K562 (cell line): ENCODE measurements at places on chromosomes 6 and 20. TPM values are rescaled to one million over a fixed set of nuclear protein-coding genes. Genes with fewer than 3 reads are reported as not detected.
A peak's percentile ranks its signal among the peaks of the same experiment; 100 is the strongest.

Gene METTL24
- not detected in 2 replicates for total RNA-seq

GRCh38 chr6:79954849-79955248, 7.5 kb upstream of the ELOVL4 start:
- no peak for DNase-seq

Gene TMEM217
- 1.9 and 2.0 TPM in 2 replicates for total RNA-seq

Gene ALDH8A1
- total RNA-seq = 0.16 and 0.18 TPM in 2 replicates

Gene LIME1
- total RNA-seq = 9.3 and 10.2 TPM in 2 replicates

- no peak for DNase-seq
Observed at GRCh38 chr6:5878792-5879191, 127.9 kb downstream of the NRN1 start.

DNA sequence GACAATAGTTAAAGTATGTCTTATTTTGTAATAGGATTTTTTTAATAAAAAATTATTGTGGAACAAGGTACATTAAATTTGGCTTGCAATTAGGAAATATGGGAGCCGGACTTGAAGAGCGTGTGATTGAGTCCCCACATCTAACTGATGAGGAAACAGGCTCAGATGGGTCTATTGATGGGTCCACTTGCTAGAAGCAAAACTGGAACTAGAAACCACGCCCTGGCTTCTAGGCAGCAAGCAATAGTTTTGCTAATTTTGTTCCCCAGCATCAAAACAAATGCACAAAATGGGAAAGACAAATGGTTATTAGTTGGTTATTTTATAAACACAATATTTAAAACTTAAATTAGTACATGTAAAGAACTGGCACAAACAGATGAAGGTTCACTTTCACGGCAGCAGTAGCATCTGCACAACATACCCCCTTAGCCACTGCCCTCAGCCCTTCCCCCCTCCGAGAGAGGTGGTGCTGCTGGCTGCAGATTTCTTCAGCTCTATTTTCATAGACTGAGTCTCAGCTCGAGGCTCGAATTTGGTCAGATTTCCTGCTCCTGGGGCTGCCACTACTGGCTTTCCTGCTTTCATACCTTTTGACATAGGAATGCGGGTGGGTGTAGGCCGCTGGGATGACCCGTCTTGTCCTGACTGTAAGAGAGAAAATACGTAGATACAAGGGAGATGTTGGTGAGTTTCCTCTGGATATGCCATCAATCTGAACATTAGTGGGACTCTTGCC, 23.8 kb upstream of the TMEM30A start:
- DNase-seq = no peak

DNA sequence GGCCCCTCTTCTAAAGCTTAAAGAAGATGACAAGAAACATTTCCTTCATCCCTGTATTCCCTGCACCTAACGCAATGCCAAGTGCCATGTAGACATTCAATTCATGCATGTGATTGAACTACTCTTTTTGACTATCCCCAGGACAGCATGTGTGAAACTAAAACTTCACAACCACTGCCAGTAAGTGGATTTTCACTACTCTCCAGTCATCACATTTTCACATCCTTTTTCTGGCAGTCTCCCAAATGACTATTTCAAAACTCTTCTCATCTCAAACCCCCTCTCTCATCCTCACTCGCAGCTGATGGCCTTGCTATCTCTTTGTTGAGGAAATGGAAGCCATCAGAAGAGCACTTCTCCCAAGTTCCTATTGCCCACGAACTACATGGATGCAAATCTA, 122.6 kb downstream of the OPRM1 start:
- no peak for DNase-seq

DNA sequence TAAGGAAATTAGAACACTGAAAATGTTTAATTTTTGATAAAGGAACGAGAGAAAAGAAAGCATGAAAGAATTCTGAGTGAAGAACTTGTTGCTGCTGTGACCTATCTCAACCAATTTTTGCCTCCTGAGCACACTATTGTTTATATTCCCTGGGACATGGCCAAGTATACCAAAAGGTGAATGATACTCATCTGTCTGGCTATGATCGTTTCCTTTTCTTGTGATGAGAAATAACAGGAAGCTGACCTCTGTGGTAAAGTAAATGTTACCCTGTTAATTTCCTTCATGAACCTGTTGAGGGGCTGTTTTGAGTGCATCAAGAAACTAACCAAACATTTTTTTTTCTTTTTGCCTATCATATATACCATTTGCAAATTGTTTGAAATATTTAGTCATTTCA, 69.1 kb downstream of the FIG4 start:
- DNase-seq = no peak

DNA sequence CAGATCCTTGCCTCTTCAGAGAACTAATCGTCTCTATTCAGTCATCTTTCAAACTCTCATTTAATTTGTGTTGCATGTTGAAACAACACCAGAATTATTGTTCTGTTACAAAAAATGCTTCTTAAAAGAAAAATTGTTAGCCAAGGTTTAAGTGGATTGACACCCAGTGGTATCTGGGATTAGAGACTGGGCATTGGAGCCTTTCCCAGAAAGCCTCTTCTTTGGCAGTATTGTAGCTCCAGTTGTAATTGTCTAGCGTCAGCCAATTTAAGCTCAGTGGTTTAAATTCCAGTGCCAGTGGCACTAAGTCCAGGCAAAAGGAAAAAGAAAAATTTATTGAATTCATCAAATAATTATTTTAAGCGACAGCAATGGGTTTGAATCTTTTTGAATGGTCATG, 801 bp downstream of the CCDC28A start:
- DNase-seq = no peak

DNA sequence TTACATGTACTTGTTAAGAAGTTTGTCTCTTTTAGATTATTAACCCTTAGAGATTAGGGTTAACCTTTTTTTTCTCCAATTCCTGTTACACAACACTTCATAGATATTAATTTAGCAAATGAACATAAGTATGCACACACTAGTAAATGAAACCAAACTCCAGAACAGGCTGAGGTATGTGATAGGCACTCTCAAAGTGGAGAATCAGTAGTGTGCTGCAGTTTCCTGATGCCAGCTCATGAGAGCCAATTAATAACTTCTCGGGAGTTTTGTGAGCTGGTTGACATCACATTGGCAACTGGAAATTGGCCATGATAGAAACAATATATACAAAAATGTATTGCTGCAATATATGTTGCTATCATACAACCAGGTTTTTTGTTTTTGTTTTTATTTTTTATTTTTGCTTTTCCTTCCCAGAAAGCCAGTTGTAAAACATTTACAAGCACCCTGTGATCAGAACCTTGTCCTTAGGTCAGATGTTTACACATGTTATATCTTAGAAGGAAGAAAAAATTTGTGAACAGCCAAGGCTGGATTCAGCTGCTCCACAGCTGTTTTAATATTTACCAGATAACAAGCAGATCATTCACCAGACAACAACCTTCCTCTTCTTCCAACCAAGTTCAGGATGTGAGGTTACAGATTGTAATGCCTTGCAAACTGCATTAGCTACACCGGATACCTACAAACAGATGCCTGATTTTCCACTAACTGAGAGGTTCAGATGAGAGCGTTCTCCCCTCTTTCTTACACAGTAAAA, 42.4 kb upstream of the ECHDC1 start:
- no peak for DNase-seq

GRCh38 chr6:123997223-123997622, 193.6 kb downstream of the NKAIN2 start:
- DNase-seq = peak; percentile 3

- DNase-seq = no peak
Observed at GRCh38 chr6:36976007-36976264, 10.1 kb downstream of the MTCH1 start.

- DNase-seq = no peak
Observed at GRCh38 chr20:46826343-46826984, 68.2 kb upstream of the EYA2 start.

Gene MYLK2
- total RNA-seq = 0.25 and 0.53 TPM in 2 replicates

Gene OXT
- total RNA-seq = not detected in 2 replicates

GRCh38 chr6:168585441-168585840, 144.5 kb downstream of the SMOC2 start:
- DNase-seq = no peak

DNA sequence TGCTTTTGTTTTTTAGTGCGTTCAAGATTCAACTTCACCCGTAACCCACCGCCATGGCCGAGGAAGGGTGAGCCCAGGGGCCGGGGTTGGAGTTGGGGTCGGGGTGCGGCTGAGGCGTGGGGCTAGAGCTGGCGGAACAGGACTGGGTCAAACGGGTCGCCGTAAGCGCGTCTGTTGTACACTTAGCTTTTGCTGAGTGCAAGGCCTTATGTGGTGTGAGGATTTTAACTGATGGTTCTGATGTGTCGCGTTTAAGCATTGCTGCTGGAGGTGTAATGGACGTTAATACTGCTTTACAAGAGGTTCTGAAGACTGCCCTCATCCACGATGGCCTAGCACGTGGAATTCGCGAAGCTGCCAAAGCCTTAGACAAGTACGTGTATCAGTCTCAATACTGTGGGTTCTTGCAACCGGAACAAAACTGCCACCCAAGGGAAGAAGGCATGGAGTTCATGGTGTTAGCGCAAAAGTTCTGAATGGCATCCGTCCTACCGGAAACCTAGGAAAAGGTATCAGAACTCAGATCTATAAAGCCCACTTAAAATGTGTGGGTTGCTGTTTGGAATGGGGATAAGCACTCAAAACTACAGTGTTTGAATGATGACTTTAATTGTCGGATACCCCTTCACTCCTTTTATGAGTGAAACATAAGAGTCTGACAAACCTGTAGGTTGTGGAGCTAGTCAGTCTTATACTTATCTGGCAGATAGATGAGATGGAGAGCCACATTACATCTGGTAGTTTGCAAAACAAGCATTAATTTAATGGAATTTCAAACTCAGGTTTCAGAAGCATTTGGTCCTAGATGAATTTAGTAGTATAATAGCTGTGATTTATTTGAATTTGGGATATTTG, 574 bp downstream of the RPS12 start:
- peak; percentile 50 for DNase-seq

Gene RGS19
- total RNA-seq = 20.7 and 21.0 TPM in 2 replicates

GRCh38 chr6:30155520-30156261, 5.3 kb downstream of the TRIM10 start:
- DNase-seq = no peak

Gene GPLD1
- 0.96 and 1.2 TPM in 2 replicates for total RNA-seq

Gene GNAS-AS1
- total RNA-seq = 1.2 and 1.3 TPM in 2 replicates

DNA sequence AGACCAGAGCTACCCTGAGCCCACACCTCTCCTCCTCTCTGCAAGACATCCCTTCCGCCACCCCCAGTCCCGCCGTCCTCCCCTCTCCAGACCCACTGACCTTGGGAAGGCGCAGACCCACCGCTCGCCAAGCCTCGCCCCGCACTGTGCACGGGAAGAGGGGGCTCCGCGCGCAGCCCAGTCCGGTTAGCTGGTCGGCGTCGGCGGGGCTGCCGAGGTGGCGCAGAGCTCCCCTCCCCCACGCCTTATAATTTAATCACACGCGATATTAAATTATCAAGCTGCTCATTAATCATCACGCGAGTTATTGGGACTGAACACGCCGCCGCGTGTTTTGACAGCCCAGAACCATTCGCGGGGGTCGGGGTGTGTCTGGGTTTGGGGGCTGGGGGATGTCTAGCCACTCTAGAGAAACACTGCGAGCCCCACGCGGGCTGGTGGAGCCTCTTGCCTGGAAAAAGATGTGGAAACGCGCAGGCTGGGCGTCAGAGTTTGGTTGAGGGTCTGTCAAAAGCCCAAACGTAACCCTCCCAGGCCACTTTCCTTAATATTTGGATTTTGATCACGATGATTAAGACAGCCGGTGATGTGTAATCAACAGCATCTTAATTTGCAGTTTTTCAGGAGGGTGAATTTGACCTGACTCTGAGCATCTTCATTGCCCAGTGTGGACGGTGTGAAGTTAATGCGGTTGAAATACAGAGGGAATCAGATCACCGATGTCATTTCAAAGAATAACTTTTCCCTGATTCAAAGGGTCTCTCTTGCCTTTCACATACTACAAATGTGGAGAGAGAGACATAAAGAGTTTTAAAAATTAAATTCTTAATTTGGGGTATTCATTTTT, at the start of gene LINC00237:
Gene LINC00237 (minus strand): TSS at position 188 of the 847 bp plus-strand sequence.
- no peak for DNase-seq

Gene ASIP
- not detected in 2 replicates for total RNA-seq

GRCh38 chr20:36441416-36441815, 99.9 kb upstream of the MYL9 start:
- DNase-seq = no peak

DNA sequence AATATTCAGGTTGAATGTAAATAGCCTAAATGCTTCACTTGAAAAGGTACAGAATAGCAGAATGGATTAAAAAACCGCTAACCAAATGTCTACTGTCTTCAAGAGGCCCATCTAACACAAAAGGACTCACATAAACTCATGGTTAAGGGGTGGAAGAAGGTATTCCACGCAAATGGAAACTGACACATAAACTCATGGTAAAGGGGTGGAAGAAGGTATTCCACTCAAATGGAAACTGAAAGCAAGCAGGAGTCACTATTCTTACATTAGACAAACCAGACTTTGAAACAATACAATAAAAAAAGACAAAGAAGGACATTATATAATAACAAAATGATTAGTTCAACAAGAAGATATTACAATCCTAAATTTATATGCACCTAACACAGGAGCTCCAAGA, 38.3 kb upstream of the PKIB start:
- no peak for DNase-seq

DNA sequence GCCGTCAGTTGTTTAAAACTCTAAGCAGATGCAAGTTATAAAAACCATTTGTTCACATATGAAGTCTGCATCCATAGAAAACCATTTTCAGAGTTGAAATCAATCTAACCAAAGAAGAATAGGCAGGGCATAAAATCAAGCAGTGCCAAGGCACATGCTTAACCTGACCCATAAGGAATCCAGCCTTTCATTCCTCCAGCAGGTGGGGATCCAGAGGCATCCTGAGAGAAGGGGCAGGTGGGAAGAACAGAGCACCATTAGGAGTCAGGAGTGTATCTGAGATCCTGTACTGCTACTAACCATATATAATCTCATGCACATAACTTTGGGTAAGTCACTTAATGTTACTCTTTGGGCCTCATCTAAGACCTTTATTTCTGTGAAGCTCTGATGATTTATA, 29.4 kb upstream of the FOXO3 start:
- DNase-seq = no peak

DNA sequence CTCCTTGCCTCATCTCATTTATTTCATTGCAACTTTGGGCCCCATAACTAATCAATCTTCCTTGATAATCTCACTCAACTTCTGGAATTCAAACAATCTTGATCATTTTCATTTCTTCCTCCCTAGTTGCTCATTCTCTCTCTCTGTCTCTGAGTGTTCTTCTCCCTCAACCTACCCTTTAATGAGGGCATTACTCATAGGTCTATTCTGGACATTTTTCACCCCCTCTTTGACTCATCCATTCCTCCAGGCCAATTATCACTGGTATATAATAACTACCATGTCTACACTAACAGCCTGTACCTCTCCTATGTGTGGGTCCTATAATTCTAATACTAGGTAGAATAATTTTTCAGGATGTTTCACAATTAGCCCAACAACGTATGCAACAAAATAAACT, 78.8 kb downstream of the COL21A1 start:
- no peak for DNase-seq

- no peak for DNase-seq
Observed at GRCh38 chr6:40383348-40384115, 203.6 kb downstream of the LRFN2 start.

GRCh38 chr6:32459781-32460424, 20.2 kb downstream of the HLA-DRA start:
- no peak for DNase-seq

Gene SCAF8
- total RNA-seq = 38.6 and 46.6 TPM in 2 replicates

Gene SPDEF
- 0.11 and 0.16 TPM in 2 replicates for total RNA-seq

- DNase-seq = no peak
Observed at GRCh38 chr6:82275686-82276085, 28.1 kb upstream of the IBTK start.
